Aorta (tissue), 5 donors: ENCODE measurements at places on chromosomes 2 and 18. TPM values are rescaled to one million over a fixed set of nuclear protein-coding genes. Genes with fewer than 3 reads are reported as not detected.

TMEM169 gene
- total RNA-seq = 0.72 TPM

LRP1B gene
- total RNA-seq = 0.33 TPM

TYW5 gene
- 9.0 TPM for total RNA-seq

GRCh38 chr18:47909484-47909883, 21.0 kb downstream of the SMAD2 start:
- no peak for DNase-seq

DNA sequence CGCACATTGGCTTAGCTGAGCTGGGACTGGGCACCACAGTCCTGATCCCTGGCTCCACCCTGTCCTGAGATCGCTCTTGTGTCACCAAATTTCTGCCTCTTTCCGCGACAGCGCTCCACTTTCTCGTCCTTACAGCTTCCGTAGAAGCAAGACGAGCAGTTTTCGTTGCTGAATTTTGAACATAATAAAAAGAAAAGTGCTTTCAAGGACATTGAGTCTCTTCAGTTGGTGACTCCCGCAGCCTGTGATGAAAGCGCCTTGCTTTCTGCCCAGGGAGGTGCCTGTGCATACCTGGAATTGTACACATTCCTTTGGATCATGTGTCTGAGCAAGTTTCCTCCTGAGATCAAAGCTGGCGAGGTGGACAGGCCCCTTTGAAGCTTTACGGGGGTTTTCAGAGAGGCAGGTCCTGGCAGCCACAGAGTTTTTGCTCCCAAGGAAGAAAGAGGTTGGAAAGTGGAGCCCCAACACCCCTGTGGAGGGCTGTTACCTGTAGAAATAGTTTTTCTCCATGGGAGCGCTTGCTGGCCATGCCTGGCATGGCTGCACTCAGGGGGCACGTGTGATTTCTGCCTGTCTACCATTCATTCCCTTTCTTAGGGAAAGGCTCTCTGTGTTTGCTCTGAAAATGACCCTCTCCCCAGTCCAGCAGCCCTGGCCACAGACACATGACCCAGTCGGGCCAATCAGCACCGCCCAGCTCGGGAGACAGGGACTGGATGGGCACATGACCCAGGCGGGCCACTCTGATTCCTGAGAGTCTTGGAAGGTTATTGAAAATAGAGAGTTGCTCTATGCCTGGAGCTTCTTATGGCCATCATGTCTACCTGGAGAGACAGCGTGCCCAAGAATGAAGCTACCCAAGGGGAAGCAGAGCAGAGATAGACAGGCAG, 115.6 kb upstream of the OTOS start:
- no peak for DNase-seq

DNA sequence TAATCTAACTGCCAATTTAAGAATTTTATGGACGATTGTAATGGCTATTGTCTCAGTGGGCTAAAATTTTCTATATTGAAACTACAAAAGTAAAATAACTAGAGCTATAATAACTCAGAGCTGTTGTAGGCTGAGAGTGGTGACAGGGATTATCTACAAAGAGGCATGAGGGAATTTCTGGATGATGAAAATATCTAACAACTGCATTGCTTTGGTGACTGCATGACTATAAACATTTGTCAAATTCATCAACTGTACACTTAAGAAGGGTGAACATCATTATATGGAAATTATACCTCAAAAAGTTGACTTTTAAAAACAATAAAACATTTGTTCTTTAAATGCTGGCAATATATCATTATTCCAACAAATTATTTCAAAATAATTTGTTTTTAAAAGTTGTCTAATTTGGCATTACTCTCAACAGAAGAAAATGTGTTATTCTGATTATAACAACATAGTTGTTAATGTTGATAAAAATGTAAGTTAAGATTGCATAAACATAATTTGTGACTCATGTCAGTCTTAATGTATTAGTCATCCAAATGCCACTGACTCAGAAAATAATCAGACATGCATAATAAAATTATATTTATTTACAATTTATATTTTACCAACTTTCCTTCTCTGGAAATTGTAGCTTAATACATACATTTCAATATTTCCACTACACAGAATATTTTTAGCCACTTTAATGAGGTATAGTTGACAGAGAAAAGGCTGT, 865.1 kb upstream of the VRK2 start:
- DNase-seq = no peak

- DNase-seq = no peak
Observed at GRCh38 chr2:214651451-214651850, 158.0 kb downstream of the BARD1 start.

GRCh38 chr2:71880846-71881610, 266.6 kb downstream of the CYP26B1 start:
- peak; percentile 94 for DNase-seq

GRCh38 chr18:34794348-34794747, 84.2 kb downstream of the DTNA start:
- no peak for DNase-seq

DNA sequence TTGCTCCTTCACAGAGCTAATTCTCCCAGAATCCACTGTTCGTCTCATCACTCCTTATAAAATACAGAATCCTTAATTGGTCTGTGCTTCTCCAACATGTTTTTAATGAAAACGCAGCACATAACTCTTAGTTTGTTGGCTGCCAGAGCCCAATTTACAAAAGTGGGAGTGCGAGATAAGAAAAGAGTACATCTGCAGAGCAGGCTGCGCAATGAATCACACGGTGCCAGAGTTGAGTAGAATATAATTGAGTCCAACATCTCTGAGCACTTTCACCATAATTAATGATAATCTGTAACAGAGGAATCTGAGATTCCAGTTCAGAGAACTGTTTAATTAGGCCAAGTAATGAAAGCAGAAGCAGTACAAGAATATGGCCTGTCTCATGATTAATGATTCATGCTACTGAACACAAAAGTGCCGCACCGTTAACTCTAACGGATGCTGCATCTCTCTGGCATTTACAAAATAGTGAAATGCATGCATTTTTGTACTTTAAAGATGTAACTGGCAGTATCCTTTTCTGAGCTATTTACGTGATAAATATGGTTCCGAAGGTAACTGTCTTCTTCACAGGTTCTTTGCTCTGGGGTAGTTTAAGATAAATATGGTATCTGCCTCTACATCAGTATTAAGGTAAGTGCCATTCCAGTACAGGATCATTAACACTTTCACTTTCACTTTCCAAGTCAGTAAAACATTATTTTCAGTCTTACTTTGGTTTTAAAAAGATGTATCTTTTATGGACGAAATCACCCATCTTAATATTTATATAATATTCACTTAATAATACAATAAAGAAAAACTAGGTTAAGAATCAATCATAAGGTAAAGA, 785.6 kb downstream of the NR4A2 start:
- DNase-seq = no peak

DNA sequence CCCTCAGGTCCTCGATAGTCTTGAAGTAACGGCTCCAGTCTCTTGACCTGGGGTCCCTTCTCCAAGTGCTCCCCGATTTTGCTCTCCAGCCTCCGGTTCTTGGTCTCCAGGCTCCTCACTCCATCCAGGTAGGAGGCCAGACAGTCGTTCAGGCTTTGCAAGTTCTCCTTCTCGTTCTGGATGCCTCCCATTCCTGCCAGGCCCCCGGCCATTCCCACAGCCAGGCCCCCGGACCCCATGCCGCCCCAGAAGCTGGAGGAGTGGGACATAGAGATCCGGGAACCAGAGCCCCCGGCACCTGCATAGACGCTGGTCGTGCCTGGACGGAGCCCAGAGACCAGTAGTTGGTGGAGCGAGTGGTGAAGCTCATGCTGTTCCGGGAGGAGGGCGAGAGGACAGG, 29.0 kb upstream of the RAB31 start:
- no peak for DNase-seq

- DNase-seq = no peak
Observed at GRCh38 chr2:239114119-239114581, 266.3 kb downstream of the TWIST2 start.

DNA sequence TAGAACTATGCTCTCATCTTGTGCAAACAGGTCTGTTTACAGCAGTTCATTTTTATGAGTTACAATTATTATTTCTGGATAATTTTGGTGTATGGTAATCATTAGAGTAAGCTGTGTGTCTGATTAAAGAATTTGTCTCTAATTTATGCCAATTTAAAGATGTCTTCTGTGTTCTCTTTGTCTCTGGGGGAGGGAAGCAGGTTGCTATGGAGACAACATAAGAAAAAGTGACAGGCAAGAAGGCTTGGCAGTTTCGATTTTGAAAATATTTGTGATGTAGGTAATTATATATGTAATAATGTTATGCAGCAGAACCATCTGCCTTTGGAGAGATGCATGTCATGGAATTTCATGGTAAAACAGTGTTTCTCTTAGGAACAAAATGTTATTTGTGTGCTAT, 78.2 kb downstream of the SH3RF3 start:
- no peak for DNase-seq

DNA sequence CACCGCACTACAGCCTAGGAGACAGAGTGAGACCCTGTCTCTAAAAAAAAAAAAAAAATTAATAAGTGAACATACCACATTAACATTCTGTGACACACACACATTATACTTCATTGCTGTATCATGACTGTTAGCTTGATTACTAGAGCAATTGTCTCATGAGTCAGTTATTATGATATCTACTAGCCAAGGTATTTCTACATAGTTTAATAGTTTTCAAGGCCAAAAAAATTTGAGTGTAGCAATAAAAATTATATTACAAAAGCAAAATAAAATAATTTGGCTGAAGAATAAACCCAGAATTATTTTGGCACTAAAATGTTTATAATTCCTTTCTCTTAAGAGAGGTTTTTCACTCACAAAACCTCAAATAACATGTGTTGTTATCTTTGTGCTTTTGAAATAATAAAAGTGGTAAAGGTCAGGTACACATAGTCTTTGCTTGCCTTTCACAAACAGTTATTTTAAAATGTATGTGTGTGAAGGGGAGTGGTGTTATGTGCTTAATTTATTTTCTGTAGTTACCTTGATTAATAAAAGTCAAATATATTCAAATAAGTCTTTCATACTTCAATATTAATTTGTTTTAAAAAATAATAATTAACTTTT, 136.9 kb upstream of the SPOPL start:
- no peak for DNase-seq

GRCh38 chr2:62303788-62304187, 107.9 kb downstream of the B3GNT2 start:
- no peak for DNase-seq

DNA sequence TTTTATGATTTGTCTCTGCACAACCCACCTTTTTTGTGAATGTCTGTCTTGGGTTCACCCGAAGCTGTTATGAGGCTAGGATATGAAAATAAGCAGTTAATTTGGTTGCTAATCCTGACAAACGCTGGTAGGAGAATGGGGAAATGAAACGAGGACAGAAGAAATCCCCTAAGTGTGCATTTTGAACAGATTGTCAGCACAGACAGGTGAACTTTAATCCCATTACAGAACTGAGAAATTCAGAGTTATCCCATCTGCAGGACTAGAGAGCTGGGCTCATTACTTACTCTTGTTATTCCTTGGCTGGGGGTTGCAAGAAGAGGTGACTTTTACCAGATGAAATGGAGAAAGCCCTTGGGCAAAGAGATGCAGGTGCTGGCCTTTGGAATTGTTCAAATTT, 123.3 kb upstream of the NYAP2 start:
- no peak for DNase-seq
